ENCODE measurements at places on chromosomes 1 and 21.
A peak's percentile ranks its signal among the peaks of the same experiment; 100 is the strongest.

DNA sequence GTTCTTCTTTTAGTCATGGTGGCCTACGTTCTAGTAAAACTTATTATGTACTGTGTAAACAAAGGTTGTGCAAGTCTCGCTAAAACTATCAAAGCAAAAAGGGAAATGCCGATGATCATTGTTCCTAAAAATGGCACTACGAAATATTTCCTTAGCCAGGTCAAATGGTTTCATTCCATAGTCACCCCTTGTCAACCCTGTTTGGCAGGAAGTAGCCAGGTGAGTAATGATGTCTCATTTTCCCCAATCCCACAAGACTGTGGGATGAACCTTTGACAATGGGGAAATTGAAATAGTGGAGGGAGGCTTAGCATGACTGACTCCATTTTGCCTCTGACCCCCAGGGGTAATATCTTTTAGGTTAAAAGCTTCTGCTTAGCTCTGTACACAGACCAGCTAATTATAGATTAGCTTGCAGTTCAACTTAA lies 5.6 kb upstream of the REN start:
- peak; percentile 72 for DNase-seq

GRCh38 chr1:247453245-247453644 lies 4.7 kb downstream of the OR2B11 start:
- no peak for DNase-seq

- DNase-seq = no peak
Observed at GRCh38 chr1:180928331-180929230, 15.9 kb downstream of the KIAA1614 start.

DNA sequence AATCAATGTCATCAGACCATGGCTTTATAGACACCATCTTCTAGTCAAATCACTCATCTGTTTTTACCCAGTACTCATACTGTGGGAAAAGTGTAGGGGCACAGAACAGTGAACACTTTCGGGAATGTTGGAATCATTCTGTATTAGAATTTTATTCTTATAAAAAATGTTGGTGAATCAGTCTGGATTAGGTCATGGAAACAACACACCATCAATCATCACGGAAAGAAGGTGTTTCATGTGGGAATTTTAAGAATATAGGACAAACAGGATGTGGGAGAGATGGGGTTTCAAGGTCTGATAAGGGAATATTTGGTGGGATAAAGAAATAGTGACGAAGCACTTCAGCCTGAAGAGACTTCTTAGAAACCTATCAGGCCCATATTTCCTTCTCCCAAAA lies 17.3 kb downstream of the GBP1 start:
- peak; percentile 73 for DNase-seq

DNA sequence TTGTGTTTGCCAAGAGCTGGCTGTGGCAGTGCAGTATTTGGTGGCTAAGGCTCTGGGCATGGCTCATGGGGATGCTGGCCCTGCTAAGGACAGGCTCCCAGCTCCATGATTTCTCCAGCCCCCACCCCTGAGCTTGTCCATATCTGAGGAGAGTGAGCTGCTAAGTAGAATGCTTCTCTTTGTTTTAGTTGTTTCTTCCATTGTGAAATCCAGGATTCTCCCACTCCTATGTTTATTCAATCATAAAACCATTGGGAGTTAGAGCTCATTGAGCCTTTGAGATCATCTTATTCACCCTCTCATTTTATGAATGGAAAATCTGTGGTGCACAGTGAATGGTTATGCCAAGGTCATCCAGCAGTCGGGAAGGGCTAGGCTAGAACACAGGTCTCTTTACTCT lies 188.8 kb downstream of the TNR start:
- no peak for DNase-seq

GRCh38 chr1:242002510-242002909 lies 3.6 kb upstream of the MAP1LC3C start:
- DNase-seq = no peak

DNA sequence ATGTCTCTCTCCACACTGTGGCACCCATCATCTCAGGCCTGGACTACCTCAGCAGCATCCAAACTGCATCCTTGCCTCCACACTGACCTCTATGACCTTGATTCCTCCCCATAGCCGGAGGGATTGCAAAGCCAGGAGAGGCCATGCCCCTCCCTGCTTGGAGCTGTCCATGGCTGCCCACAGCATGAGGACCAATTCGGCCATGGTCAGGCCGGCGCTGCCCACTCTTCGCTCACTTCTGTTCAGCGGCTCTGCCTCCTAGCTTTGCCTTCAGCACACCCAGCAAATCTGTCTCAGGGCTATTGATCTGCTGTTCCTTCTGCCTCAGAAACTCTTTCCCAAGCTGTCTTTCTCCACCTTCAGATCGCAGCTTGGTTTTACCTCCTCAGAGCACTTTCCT lies 94.5 kb downstream of the TNR start:
- no peak for DNase-seq

- peak; percentile 31 for DNase-seq
Observed at GRCh38 chr1:58290685-58291372, 255.7 kb downstream of the OMA1 start.

GRCh38 chr21:45869121-45870007 lies 112.2 kb upstream of the COL6A1 start:
- peak; percentile 45 for DNase-seq

- no peak for DNase-seq
Observed at GRCh38 chr1:10900691-10901090, 104.2 kb upstream of the CASZ1 start.

DNA sequence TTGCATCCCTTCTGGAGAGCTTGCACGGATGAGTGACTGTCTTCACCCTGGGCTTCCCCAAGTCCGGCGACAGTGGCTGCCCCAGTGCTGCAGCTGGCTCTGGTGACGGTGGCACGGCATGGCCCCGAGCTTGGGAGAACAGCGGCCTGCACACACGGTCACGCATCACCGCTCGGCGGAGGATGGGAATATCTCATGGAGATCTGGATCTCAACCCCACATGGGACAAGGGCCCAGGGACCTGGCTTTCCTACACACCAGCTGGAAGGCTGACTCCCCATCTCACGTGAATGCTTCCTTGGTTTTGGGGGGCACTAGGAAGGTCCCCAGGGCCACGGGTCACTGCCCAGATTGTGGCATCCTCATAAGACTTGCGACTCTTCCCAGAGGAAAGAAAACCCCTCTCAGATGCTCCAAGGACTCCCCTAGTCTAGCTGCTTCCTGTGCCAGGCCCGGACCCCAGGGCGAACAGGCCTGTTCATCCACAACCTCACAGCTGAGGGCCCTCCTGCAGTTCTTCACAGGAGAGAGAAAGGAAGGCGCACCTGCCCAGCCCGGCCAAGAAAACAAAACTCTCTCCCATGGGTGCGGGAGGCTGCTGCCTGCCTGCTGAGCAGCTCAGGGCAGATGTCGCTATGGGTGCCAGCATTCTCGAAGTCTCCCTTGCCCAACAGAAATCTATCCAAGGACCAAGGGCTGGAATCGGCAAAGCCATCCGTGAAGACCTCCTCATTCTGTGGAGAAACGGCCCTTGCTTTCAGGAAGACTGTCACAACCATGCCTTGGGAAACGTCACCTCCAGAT lies 9.9 kb downstream of the CFAP410 start:
- no peak for DNase-seq

DNA sequence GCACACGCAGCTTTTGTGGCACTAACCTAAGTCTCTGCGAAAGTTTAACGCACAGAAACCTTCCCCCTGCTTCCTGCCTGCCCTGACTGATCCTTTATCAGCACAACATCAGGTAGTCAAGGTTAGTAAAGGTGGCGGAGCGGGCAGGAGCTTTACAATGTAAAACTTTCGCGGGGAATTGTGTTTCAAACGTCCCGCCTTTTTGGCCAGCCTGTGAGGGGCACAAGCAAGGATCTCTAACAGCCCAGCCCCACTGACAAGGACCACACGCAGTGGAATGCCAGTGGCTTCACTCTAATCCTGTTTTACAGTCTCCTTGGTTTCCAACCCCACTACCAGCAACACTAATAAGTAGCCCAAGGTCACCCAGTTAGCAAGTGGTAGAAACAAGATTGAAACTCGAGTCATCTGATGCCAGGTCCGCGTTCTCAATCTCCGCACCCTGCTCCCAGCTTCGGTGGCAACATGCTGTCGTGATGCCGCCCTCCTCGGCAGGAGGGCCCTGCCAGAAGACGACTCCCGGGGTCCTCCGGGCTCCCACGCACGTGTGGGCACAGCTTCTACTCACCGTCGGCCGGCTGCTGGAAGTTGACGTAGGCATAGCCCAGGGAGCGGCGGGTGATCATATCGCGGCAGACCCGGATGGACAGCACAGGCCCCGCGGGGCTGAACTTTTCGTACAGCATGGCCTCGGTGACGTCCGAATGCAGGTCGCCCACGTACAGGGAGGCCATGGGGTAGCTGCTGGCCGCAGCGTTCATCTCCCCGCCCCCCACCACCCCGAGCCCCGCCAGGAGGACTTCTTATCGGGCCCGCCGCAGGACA lies 1.2 kb downstream of the PABPC4 start:
- peak; percentile 73 for DNase-seq

DNA sequence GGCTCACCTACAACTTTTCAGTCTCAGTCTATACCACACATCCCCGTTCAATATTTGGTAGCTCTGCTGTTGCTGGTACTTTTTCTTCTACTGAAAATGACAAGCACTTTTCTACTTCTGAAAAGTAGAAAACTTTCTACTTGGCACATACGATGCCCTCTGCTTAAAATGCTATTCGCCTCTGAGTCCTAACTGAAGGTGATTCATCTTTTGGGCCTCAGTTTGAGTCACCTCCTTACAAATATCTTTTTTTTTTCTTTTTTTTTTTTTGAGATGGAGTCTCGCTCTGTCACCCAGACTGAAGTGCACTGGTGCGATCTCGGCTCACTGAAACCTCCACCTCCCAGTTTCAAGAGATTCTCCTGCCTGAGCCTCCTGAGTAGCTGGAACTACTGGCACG lies 136.0 kb upstream of the CYYR1 start:
- no peak for DNase-seq

DNA sequence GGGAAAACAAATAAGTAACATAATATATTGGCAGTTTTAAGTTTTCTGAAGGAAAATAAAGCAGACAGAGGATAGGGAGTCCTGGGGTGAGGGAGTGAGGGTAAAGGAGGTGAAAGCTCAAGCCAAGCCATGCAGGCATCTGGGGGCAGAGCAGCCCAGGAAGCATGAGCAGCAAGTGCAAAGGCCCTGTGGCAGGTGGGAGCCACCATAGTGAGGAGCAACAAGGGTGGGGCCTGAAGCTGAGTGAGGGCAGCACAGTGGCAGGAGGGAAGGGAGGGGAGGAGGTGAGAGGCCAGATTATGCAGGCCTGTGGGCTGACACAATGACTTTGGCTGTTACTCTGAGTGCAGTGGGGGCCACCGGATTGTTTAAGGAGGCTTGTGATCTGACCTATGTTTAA lies 138.8 kb upstream of the TNR start:
- no peak for DNase-seq

All from fibroblast of pulmonary artery (primary cell).